Stimulated activated CD8-positive, alpha-beta memory T cell treated with anti-CD3 and anti-CD28 coated beads, Interleukin-4, amount 100 ng/mL, for 1 hour (primary cell): ENCODE measurements at places on chromosomes 7 and 10.

GRCh38 chr10:62862447-62862846 is 46.3 kb upstream of the EGR2 start:
- no peak for DNase-seq

GRCh38 chr10:6581778-6582228 is 1.7 kb upstream of the PRKCQ start:
- no peak for DNase-seq

DNA sequence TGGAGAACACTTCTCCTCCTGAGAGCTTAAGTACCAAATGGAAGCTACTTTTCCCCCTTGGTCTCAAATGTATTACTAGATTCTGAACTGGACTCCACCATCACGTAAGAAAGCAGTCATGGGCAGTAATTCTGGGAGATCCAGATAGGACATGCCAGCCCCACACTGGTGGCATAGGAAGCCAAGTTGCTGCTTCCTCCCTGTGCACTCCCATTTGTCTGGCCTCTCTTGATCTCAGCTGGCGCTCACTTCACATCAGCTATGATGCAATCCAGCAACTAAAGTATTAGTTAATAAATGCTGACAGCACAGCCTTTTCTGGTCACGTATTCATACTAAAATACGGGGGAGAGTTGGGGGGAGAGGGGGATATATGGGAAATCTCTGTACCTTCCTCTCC is 3.4 kb upstream of the IL6 start:
- DNase-seq = no peak

- no peak for DNase-seq
These were observed 77.3 kb upstream of the GRID1 start for GRCh38 chr10:86443936-86444335.

DNA sequence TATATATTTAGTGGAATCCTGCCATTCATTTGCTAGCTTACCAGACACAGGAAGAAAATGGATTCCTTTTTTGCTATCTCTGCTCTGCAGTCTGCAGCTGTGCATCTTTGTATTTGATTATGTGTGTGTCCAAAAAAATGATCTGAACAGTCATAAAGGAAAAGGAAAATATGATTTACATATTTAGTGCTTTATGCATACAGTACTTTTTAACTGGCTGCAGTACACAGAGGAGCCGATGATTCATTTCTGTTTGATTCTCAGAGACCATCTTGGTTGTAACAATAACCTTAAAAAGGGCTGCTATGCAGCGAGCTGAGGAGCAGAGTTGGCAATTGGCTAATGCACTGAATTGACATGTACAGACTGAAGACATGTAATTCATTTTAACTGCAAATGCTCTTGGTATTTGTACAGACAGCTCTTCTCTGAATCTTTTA is 151.3 kb upstream of the FZD1 start:
- DNase-seq = no peak

DNA sequence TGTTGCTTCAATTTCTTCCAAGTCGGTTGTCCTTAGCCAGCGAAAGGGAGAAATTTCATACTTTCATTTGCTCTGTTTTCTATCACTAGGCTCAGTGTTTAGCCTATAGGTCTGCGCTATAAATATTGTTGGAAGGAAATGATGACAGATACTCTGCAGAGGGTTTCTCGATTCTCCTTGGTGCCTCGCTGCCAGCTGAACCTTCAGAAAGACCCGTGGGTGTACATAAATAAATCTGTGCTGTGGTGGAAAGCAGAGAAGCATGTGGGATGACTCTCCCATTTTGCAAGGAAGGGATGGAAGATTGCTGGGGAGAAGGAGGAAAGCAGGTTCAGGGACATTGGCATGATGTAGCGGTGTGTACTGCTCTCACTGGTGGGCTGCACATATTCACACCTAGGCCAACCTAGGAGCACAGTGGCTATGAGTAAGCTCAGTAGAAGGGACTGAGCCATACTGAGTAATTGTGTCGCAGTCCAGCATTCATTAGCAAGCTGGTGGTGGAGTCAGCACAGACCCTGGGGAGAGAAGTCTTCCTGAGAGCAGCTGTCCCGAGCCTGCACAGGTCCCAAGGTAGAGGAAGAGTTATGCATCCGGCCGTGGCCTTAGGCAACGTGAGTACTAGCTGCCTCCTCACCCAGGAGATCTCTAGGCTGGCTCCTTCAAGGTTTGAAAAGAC is 50.5 kb downstream of the PNLIPRP3 start:
- no peak for DNase-seq

DNA sequence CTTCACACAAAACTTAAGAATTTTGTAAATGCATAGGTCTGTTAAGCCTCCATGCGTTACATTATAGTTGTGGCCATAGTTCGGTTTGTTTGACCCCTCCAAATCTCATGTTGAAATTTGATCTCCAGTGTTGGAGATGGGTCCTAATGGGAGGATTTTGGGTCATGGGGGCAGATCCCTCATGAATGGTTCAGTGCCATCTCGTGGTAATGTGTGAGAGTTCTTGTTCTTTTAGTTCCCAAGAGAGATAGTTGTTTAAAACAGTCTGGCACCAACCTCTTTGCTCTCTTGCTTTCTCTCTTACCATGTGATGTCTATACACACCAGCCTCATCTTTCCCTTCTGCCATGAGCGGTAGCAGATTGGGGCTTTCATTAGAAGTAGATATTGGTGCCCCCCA is 264.3 kb downstream of the TCF7L2 start:
- no peak for DNase-seq

DNA sequence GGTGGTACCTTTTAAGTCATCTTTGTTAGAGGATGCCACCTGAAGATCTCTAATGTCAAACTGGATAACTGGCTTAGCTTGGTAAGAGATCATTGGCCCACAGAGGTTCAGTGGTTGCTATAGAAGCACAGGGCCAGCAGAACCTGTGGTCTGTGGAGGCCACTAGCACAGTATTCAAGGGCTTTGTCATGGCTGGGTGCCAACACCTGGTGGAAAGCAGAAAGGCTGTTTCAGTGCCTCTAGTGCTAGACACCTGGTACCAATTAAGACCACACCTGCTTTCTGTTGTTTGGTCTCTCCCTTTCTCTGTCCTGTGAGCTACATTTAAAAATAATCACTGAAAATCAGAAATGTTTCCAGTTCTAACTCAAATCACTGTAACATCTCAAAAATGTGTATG is 10.0 kb upstream of the PCGF5 start:
- DNase-seq = no peak

GRCh38 chr10:74988054-74988775 is 123.2 kb upstream of the SAMD8 start:
- DNase-seq = no peak

DNA sequence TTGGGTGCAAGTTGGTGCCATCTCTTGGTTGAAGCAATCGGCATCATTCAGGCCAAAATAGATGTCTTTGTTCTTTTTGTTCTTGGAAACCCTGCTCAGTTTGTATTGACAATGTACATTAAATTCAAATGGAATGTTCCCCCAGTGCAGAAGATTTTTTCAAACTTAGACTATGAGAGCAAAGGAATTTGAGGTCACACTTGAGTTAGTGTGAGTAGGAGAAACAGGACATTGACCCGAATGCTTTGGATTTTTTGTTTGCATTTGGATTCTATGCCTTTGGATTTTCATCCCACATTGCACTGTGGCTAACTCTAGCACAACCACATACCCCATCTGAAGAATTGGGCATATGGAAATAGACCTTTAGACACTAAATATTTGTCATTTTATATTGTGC is 480.0 kb downstream of the GALNT17 start:
- no peak for DNase-seq

DNA sequence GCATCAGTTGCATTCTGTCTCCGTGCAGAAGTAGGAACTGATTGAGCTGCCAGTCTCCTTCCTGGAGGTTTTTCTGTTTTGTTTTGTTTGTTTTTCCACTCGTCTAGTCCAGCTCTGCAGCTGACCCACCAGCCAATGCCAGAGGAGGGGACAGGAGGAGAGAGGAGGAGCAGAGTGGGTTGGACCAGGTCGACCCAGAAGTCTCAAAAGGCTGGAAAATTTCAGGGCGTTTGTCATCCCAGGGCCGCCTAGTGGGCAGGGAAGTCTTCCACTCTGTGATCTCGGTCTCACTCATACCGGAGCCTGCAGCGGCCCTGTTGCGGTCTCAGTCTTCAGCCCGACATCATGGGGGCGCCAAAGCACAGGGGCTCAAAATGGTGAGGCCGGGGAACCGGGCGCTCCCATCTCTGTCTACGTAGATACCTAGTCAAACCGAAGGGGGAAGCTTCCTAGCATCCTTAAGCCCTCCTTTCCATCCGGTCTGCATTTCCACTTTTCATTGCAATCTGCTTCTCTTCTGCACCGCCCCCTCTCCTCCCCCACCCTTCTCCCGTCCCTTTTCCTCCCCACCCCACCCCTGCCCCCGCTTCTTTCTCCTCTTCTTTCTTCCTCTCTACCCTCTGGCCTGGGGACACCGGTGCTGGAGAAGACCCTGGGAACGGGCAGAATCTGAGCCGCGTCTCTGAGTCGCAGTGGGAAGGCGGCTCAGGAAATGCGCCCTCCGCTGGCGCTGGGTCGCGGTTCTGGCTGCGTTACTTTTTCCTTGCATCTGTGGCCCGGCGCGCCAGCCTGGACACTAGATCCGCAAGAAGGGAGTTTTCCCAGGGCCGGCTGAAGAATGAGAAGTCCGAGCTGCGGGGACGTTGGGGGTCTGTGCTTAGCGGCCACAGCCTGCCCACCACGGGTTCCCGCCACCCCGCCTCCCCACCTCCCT is 16.2 kb upstream of the PAX2 start:
- no peak for DNase-seq
